ENCODE measurements at places on chromosomes 5 and 9.

DNA sequence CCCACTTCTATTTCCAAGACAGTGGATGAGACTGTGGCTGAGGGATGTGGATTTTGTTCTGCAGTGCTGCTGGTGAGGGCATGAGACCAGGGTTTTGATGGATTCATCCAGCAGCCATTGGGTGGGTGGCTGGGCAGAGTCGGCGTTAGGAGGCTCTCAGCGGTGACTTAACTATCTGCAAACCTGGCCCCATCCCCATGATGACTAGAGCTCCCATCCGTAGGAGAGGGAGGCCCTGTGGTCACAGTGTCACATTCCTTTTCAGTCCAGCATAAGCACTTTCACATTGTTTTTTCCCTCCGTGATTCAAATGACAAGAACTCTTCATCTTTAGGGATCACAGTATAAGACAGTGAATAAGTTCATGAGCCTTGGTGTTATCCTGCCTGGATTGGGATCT, 60.4 kb upstream of the SPRY4 start:
- DNase-seq = no peak

DNA sequence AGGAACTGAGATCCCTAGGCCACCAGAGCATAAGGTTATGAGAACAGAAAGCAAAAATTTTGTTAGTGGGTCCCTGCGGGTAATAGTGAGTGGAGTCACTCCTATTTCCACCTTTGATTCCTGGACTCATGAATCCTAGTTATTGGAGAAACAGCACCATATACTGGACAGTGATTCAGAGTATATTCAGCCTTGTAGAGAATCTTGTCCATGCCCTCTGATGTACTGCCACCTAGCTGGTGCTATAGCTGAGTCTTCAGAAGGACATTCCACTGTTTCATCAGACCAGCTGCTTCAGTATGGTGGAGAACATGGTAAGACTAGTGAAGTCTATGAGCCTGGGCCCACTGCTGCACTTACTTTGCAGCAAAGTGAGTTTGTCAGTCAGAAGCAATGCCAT, 25.0 kb upstream of the ITGA2 start:
- DNase-seq = no peak

DNA sequence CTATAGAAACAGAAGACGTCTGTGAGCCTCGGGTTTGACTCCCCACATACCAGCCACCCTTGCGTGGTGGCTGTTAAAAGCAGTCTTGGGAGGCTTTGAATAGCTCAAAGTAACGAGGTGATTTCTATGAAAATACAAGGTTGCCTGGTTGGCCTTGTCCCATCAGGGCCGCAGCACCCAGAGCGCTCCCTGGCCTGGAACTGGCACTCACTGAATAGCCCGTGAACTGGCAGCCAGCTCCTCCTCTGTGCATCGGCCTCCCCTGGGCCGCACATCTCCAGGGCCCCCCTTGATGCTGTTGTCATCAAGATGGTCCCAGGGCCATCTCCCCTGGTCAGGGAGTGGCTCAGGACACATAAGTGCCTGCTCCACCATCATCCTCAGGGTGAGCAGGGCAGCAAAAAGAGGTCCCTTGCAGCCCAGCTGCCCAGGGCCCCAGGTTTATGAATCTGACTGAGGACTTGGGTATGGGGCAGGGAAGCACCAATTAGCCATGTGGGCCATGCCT, 144.6 kb upstream of the PPP1R26 start:
- DNase-seq = no peak

DNA sequence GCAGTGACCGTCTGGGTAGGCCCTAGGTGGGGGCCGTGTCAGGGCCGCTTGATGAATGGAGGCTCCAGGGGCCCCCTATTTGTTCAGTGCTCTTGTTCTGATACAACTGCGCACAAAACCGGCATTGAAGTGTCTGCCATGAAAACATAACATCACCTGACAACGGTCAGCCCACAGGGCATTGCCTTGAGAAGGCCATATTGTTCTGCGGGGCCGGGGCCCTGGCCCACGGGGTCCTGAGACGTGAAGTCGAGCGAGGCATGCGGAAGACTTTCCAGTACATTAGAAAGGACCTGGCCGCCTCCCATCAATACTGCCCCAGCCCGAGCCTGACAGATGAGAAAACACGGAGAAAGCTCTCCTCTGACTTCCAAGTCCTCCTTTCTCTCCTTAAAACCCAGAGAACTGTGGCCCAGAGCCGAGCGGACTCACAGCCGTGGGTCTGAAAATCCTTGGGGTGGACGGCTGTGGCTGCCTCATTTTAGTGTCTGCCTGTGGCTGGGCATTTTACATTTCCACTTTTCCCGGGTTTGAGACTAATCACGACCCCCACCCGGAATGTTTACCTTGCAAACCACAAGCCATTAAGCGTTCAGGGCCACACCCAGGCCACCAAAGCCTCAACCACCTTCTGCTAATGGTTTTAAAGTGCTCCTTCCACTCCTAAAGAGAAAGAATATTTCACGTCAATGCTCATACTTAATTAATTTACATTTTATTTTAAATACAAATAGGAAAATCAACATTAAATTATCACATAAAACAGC, 391.0 kb upstream of the IRX2 start:
- no peak for DNase-seq

- DNase-seq = no peak
Measured at GRCh38 chr5:81169924-81170323, 63.2 kb upstream of the CKMT2 start.

GRCh38 chr5:146007270-146007669, 70.9 kb downstream of the SH3RF2 start:
- DNase-seq = no peak

GRCh38 chr5:34736445-34737115, 80.5 kb downstream of the RAI14 start:
- no peak for DNase-seq

GRCh38 chr9:131417264-131418142, 23.6 kb downstream of the PRRC2B start:
- DNase-seq = no peak
